ENCODE measurements at places on chromosomes 6 and 20.

- H3K4me1 ChIP-seq, result no peaks in the 10 kb centered on the region
- peak; percentile 27 for DNase-seq
- no peak overlapping the region for H3K4me3 ChIP-seq
Measured at GRCh38 chr20:37564388-37565133, 36.9 kb upstream of the BLCAP start.

DNA sequence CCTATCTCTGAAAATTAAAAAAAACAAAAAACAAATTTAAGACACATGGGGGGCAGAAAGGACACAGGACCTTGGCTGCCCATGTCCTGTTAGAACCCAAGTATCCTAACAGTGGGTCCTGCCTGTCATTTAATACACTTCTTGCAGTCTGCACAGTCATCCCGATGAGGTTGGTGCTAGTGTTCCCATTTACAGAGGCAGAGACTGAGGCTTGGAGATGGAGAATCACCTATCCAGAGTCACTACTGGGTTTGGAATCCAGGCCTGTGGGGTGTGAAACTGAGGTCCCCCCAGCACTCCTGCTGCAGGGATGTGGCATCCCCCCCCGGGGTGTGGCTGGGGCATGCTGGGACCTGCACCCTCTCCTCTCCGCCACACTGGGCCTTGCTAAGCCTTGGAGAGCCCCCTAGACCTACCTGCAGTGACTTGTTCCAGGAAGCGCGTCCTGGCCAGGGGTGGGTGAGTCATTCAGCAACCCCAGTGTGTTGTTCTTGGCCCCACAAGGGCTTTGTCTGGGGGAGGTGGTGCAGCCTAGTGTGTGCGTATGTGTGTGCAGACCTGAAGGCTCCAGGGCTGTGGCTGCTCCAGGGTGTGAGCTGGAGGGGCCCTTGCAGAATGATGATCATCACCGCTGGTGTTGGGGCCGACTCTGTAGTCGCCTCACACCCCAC lies 49.7 kb downstream of the BCAS4 start:
- H3K36me3 ChIP-seq, result peaks cover 5% of the 10 kb centered on the region
- peaks cover 4% of the 10 kb centered on the region for H3K4me1 ChIP-seq
- DNase-seq, result no peak
- no peak overlapping the region for H3K27ac ChIP-seq
- H3K27me3 ChIP-seq, result peaks cover 2% of the 10 kb centered on the region
- no peak overlapping the region for H3K4me3 ChIP-seq

- H3K36me3 ChIP-seq, result peaks cover 11% of the 10 kb centered on the region
- no peak for DNase-seq
- H3K27me3 ChIP-seq, result no peaks in the 10 kb centered on the region
- no peaks in the 10 kb centered on the region for H3K4me1 ChIP-seq
- H3K4me3 ChIP-seq, result no peak overlapping the region
Measured at GRCh38 chr20:38008233-38008944, 24.9 kb downstream of the TTI1 start.

GRCh38 chr6:56724455-56724854 lies 81.8 kb upstream of the DST start:
- peaks cover 3% of the 10 kb centered on the region for H3K36me3 ChIP-seq
- H3K27ac ChIP-seq, result no peak overlapping the region
- H3K4me1 ChIP-seq, result no peaks in the 10 kb centered on the region
- DNase-seq, result no peak

- no peak overlapping the region for H3K27ac ChIP-seq
- no peak for DNase-seq
- no peaks in the 10 kb centered on the region for H3K4me1 ChIP-seq
- no peak overlapping the region for H3K4me3 ChIP-seq
- peaks cover 2% of the 10 kb centered on the region for H3K27me3 ChIP-seq
Measured at GRCh38 chr6:69555088-69555638, 241.6 kb downstream of the LMBRD1 start.

DNA sequence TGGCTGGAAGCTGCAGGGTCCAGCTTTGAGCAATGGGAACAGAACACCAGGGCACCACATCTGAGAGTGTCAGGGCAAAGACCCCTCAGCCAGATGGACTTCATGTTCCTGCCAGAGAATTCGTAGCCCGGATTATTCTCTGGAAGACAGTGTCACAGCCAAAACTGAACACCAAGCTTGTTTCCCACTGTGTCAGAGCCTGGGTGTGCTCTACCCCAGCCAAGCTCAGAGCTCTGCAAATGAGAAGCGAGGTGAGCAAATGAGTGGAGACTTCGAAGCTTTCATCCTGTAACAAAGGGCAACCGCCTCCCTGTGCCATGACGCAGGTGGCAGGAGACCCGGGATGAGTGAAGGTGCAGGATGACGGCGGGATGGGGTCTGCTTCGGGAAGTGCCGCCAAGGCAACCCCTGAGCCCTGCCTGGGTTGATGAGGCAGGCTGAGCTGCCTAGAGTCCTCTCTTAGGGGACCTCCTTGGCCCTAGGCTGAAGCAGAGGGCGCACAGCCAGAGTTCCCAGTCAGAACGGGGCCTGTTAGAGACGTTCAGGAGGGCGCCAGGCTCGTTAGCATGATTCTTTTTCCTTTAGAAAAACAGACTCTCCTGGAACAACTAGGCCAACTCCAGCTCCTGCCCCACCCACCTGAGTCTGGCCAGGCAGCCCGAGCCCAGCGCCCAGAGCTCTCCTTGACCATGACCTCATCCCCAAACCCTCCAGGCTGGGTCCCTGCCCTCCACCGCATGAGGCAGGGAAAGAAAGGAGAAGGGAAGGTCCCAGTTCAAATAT lies 187.7 kb downstream of the SOD2 start:
- no peaks in the 10 kb centered on the region for H3K36me3 ChIP-seq
- H3K4me3 ChIP-seq, result no peak overlapping the region
- H3K27me3 ChIP-seq, result peaks cover 3% of the 10 kb centered on the region
- no peak overlapping the region for H3K27ac ChIP-seq
- DNase-seq, result no peak

DNA sequence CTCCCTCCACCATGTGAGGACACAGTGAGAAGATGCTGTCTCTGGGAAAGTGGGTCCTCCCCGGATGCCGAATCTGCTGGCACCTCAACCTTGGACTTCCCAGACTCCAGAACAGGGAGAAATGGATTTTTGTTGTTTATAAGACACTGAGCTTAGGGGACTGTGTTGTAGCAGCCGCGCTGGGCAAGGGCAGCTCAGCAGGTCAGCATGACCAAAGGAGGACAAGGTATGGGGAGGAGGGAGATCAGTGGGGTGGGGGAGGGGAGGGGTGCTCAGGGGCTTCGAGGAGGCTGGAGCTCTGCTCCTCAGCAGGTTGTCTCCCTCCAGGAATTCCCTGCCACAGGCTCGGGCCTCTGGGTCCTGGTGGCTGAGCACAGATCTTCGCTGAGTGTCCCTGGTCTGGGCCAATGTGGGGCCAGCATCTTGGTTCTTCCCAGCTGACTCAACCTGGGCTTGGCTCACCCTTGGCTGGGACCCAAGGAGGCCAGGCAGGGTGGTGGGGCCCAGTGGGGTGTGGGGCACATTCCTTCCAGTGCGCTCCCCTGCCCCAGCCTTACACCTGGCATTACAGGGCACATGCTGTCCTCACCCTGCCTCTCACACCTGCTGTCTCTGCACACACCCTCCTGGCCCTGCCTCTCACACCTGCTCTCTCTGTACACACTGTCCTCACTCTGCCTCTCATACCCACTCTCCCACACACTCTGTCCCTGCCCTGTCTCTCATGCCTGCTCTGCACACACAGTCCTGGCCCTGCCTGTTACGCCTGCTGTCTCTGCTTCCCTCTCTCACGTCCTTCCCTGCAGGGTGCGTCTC lies 107.3 kb downstream of the SYCP2 start:
- no peak overlapping the region for H3K27ac ChIP-seq
- H3K4me3 ChIP-seq, result no peak overlapping the region
- no peak for DNase-seq
- no peaks in the 10 kb centered on the region for H3K4me1 ChIP-seq
- no peaks in the 10 kb centered on the region for H3K36me3 ChIP-seq

- no peak overlapping the region for H3K27ac ChIP-seq
- H3K4me1 ChIP-seq, result peaks cover 5% of the 10 kb centered on the region
- H3K27me3 ChIP-seq, result no peaks in the 10 kb centered on the region
- no peaks in the 10 kb centered on the region for H3K36me3 ChIP-seq
- no peak overlapping the region for H3K4me3 ChIP-seq
Measured at GRCh38 chr20:6683021-6683977, 84.2 kb upstream of the BMP2 start.

DNA sequence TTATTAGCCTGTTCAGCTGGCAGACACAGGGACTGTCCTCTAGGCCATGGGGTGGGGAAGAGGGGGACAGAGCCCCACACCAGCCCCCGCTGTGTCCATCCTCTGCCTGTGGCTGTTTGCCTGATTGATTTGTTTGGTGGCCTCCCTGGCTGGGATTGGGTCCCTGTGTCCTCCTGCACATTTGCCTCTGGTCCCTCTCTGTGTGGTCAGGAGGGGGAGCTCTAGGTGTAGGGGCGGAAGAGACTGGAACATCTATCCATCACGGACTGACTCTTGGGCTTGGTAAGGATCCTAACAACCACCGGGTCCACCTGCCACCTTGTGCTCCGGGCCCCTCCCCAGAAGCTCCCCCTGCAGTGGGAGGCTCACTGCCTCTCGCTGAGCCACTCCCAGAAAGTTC lies 38.4 kb upstream of the CCDC167 start:
- H3K4me1 ChIP-seq, result peaks cover 11% of the 10 kb centered on the region
- no peaks in the 10 kb centered on the region for H3K36me3 ChIP-seq
- H3K4me3 ChIP-seq, result peak overlapping the region; percentile 2
- DNase-seq, result no peak

GRCh38 chr6:38503032-38503773 lies 136.5 kb downstream of the BTBD9 start:
- H3K4me1 ChIP-seq, result no peaks in the 10 kb centered on the region
- no peak for DNase-seq
- H3K27ac ChIP-seq, result no peak overlapping the region
- H3K27me3 ChIP-seq, result no peaks in the 10 kb centered on the region

DNA sequence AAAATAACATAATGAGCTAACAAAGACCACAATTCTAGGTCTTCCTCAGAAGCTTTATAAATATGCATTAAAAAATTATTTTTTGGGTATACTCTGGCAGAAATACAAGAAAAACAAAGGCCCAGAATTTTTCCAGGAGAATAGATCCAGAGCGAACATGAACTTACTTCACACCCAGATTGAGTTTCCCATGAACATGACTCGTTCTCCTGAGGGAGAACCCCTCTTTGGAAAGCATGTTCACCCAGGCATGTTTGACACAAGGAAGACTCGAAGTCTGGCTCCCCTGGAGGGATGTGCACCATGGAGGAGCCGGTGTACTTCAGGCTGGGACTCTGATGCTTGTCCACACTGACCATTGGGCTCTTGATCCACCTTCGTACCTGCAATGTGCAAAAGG lies 56.1 kb downstream of the SGK1 start:
- no peaks in the 10 kb centered on the region for H3K4me1 ChIP-seq
- DNase-seq, result no peak
- no peaks in the 10 kb centered on the region for H3K36me3 ChIP-seq
- no peak overlapping the region for H3K4me3 ChIP-seq
- no peak overlapping the region for H3K27ac ChIP-seq
- H3K27me3 ChIP-seq, result no peaks in the 10 kb centered on the region

GRCh38 chr6:144659202-144660182 lies 374.4 kb downstream of the UTRN start:
- DNase-seq, result peak; percentile 43
- H3K4me3 ChIP-seq, result peak overlapping the region; percentile 70
- H3K27ac ChIP-seq, result peak overlapping the region; percentile 81
- H3K27me3 ChIP-seq, result peaks cover 5% of the 10 kb centered on the region
- H3K36me3 ChIP-seq, result no peaks in the 10 kb centered on the region

DNA sequence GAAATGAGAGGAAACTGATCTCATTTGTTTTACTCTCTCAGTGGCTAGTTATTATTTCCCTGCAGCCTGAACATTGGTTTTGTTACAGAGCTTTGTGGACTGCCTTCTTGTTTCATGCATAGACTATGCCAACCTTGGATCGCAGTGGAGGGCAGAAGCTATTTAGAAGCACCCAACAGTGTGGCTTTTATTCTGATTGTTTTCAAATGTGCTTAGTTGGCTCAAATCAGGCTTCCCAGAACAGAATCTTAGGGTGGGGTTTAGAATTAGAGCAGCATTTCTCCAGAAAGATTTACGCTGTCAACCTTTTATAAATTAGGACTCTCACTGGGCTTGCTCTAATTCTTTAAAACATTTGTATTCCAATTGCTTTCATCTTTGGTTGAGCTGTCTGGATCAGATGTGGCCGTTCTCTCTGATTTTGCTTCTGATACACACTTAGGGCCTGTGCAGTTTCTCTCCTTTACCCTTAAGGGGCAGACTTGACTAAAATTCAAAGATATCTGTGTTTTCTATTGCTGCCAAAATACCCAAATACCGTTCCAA lies 210.3 kb downstream of the BCKDHB start:
- DNase-seq, result no peak
- H3K4me1 ChIP-seq, result no peaks in the 10 kb centered on the region
- H3K4me3 ChIP-seq, result no peak overlapping the region
- no peaks in the 10 kb centered on the region for H3K27me3 ChIP-seq
- peaks cover 18% of the 10 kb centered on the region for H3K36me3 ChIP-seq

GRCh38 chr20:12057778-12058177 lies 140.1 kb downstream of the BTBD3 start:
- H3K36me3 ChIP-seq, result no peaks in the 10 kb centered on the region
- peaks cover 2% of the 10 kb centered on the region for H3K4me1 ChIP-seq
- H3K27me3 ChIP-seq, result no peaks in the 10 kb centered on the region
- no peak for DNase-seq
- H3K4me3 ChIP-seq, result no peak overlapping the region
- no peak overlapping the region for H3K27ac ChIP-seq

DNA sequence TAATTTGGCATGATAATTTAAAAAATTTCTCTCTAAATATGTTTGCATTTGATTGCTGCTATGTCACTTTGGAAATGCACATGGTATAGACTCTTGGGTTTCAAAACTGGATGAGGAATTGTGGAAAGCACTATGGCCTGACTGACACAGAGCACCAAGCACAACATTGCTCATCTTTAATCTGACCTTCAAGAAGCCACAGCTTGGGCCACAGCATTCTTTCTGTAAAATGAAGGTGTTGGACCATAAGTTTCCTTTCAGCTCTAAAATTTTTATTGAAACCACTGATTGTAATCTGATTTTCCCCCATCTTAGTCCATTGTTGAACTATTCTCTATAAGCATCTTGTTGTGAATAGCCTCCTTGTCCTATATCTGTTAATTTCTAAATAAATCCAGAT lies 41.0 kb downstream of the QKI start:
- DNase-seq, result no peak
- peak overlapping the region; percentile 61 for H3K27ac ChIP-seq
- H3K4me1 ChIP-seq, result peaks cover 51% of the 10 kb centered on the region
- H3K4me3 ChIP-seq, result no peak overlapping the region
